ENCODE measurements at places on chromosomes 16 and 17.

DNA sequence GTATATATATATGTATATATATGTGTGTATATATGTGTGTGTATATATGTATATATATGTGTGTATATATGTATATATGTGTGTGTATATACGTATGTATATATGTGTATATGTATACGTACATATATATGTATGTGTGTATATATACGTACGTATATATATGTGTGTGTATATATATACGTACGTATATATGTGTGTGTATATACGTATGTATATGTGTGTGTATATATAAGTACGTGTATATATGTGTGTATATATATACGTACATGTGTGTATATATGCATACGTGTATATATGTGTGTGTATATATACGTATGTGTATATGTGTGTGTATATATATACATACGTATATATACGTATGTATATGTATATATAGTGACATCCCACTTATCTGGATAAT is 154.4 kb downstream of the CDRT15L2 start:
- DNase-seq, result no peak

DNA sequence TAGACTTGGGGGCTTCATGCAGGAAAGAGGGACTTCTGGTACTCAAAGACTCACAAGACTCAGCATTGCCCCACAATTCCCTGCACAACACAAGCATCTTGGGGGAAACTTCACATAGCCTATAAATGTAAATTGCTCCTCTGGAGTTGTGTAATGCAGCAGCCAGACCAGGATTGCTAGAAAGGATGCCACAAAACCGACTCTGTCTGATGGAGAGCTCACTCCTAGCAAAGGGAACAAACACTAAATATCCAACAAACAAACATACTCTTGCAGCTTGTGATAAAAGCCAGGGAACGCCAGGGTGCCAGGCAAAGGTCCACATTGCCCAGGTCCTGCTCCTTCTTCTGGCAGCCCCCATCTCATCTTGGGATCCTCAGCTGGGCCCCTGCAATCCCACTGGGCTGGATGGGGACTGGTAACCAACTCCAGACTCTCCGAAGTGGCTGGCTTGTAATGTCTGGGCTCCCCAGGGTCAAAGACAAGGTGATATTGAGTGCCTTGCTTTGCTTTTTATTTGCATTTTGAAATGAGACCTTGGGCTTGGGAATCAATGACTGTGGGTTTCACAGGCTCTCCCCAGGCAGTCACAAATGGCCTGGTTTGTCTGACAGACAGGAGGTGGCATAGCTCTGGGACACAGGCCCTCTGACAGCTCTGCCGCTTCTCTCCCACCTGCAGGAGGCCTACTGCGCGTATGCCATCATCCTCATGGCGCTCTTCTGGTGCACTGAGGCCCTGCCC is 15.3 kb downstream of the SLC13A2 start:
- no peak for DNase-seq

DNA sequence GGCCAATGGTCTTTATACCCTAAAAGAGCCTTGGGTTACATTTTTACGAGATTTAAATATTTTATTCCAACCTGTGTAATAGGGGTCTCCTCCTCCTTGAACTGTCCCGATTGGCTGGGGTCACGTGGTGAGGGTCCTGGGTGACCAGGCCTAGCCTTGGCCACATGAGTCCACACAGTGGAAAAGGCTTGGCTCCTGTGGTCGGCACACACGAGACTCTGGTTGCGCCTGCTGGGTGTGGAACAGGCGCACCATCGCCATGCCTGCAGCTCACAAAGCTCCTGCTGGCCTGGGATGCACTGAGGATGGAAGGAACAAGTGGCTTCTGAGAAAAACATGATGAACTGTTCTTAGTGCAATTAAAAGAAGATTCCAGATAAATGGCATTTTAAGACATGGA is 103.9 kb upstream of the ZNF750 start:
- DNase-seq, result no peak

DNA sequence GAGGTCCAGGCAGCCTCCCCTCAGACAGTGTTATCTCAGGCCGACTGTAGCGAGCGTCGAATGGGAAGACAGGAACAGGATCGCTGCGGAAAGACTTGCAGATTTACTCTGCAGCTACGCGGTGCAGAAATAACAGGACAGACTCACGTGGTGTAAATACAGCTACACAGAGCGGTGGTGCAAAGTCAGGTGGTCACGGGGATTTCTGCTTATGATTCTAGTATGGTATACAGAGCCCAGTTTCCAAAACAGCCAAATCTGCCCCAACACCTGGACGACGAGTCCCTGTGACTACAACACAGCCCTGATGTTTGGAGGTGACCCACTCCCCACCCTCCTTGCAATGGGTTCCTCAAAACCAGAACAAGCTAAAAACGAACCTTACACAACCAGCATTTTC is 40.6 kb upstream of the ABR start:
- no peak for DNase-seq

GRCh38 chr17:81237591-81238489 is 1.0 kb downstream of the TEPSIN start:
- no peak for DNase-seq

DNA sequence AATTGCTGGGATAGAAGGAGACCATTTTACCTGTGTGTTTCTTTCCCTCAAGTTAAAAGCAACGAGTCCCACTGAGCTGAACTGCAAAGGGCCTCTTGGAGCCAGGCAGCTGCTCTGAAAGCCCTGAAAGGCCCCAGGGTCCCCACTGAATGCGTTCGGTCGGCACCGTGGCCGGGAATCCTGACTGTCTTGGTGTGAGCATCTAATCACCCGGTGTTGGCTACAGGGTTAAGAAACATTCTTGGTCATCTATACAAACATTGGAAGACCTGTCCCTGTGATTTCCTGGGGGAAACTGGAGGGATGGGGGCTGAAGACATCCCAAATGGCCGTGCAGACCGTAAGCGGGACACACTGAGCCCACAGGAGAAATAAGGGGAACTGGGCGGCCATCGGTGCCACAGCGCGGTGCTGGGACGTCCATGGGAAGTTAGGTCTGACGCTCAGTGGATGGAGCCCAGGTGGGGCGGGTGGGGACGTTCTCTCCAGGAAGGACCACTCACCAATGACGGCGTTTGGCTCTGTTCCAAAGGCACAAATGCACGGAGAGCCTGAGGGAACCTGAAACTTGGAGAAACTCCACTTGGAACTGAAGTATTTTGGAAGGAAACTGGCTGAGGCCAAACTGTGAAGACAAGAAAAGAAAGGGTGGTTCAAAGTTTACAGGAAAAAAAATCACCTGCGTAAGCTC is 32.1 kb downstream of the WDR45B start:
- no peak for DNase-seq

GRCh38 chr17:47735536-47736011 is 2.5 kb downstream of the TBX21 start:
- DNase-seq, result no peak

- DNase-seq, result no peak
These were observed 9.8 kb downstream of the ADAM11 start for GRCh38 chr17:44768505-44769142.

- DNase-seq, result no peak
These were observed 86.8 kb downstream of the USP32 start for GRCh38 chr17:60305141-60305540.

DNA sequence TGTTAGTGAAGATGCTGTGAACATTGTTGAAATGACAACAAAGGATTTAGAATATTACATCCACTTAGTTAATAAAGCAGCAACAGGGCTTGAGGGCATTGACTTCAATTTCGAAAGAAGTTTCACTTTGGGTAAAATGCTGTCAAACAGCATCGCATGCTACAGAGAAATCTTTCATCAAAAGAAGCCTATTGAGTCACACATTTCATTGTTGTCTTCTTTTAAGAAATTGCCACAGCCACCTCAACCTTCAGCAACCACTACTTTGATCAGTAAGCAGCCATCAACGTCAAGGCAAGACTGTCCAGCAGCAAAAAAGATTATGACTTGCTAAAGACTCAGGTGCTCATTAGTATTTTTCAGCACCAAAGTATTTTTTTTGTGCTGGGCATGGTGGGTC is 13.2 kb upstream of the MAP2K6 start:
- no peak for DNase-seq

GRCh38 chr16:11611871-11612664 is 25.3 kb upstream of the LITAF start:
- DNase-seq, result no peak

GRCh38 chr17:55900188-55900587 is 149.3 kb downstream of the PCTP start:
- no peak for DNase-seq

DNA sequence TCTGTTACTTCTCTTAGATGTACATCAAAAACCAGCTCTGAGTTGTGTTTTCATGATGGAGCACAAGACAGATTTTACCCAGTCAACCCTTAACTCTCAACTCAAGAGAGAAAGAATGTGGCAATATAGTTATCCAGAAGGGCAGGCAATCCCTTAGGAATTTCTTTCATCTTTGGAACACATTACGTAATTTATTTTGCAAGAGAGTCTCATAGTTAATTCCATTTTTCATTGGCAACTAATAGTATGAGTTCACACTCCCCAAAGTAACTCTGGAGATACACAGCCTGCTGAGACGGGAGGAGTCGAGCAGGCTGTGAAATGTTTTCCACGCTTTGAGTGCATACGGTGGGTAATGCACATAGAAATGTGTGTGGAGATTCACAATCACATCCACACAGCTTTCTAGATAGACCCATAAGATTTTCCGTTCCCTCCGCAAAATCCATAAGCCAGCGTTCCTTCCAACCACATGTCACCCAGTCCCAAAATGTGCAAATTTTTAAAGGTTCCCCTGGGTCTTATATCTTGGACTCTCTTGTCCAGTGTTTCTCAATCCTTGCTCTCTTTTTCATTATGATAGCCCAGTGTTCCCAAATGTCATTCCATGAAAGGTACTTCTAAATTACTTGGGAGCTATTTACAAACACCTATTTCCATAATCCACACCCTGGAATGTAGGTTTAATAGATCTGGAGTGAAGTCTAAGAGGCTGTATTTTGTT is 8.4 kb upstream of the CDRT4 start:
- DNase-seq, result no peak

GRCh38 chr17:38797158-38797490 is 2.2 kb downstream of the PIP4K2B start:
- DNase-seq, result no peak

DNA sequence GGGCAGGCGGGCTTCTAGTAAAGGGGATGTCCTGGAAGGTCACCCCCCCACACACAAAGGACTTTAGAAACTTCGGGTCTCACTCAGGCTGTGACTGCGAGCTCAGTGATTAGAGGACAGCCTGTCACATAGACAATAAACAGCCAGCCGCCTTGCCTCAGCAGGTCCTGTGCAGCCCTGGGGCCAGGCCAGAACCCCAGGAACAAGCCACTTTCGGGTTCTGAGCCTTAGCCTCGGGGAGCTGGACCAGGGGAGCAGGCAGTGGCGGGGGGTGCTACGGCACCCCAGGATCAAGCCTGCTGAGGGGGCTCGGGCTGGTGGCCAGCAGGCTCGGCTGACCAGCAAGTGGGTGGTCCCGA is 1.1 kb downstream of the GAS7 start:
- DNase-seq, result no peak

DNA sequence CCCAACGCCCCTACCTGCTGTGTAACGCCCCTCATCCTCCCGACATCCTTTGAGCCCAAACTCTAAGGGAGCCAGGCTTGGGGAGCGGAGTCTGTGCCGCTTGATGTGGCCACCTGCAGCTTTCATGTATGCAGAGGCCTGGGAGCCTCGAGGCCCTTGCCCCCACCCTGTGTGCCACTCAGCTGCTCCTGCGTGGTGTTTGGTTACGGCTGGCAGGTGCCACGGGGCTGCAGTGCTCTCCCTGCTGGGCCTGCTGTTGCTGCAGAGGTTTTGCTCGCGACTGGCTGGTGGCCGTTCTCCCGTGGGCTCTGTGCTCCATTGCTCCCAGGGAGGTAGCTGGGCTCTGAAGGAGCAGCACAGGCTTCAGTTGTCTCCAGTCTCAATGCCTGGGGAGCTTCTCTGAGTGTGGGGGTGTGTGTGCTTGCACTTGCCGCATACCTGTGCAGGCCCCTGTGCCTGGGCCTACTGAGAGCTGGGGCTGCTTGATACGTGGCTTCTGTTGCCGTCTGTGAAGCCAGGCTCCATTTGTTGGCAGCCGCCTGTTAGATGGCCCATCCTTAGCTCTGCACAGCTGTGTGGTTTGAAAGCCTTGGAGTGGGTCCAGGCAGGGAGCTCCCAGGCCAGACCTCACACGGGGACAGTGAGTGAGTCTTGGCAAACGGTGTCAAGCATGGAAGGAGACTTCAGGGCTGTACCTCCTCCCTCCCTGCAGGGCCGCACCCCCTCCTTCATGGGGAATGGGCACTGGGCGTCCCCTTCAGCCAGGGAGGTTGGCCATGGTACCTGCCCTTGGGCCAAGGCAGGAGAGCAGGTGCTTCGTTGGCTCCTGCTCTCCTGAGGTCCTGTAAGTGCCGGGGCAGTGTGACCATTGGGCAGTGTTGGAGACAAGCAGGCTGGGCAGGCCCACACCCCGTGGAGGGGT is 47.2 kb downstream of the PDPK1 start:
- DNase-seq, result no peak

GRCh38 chr16:19346335-19346922 is 60.9 kb downstream of the CLEC19A start:
- no peak for DNase-seq

- DNase-seq, result peak; percentile 71
These were observed 58.5 kb downstream of the TMEM235 start for GRCh38 chr17:78289802-78290363.

DNA sequence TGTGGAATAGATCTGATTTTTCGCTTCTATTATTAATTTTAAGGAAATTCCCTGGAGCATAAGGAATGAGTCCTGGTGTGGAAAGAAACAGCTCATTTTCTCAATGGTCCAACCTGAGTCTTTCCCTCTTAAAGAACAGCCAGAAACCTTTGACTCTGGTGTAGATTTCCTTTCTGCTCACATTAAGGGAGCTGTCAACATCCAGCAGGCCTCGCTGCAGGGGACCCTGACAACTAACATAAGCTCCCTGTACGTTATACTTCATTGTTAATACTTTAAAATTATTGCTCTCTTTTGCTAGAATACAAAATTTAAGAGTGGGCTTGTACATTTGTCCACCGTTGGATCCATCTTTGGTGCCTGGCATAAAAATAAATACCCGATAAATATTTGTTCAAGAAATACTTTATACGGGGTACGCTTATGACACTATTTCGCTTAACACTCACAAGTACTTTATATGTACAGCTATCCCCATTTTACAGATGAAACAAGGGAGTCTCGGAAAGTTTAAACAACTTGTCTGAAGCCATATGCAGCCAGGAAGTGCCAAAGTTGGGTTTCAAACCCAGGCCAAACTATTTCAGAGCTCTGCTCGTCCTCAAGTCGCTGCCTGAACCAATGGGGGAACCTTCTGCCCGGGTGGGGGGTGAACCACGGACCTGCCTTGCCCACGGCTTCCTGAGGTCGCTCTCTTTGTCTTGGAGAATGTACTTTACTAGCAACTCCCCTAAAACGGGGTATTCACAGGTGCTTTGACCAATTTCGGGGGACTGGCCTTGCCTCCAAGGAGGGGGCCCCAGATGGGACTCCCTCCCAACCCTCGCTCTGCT is 611 bp downstream of the SMARCE1 start:
- DNase-seq, result peak; percentile 31

GRCh38 chr17:32006957-32007462 is at the start of gene LRRC37B:
LRRC37B (plus strand) TSS chr17:32007383; CDS start chr17:32021393, 14,010 bp downstream.
- peak; percentile 92 for DNase-seq

- no peak for DNase-seq
These were observed 44.2 kb upstream of the CLEC18A start for GRCh38 chr16:69906838-69907401.
